ENCODE measurements at places on chromosomes 4 and X.

DNA sequence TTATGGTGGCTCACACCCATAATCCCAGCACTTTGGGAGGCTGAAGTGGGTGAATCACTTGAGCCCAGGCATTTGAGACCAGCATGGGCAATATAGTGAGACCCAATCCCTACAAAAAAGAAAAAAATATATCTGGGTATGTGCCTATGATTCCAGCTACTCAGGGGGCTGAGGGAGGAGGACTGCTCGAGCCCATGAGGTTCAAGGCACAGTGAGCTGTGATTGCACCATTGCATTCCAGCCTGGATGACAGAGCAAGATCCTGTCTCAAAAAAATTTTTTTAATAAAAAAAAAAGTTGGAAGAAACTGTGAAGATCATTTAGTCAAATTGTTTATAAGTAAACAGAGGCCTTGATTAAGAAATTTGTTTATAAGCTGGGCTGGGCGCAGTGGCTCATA lies 39.7 kb downstream of the KLHL8 start:
- no peak for DNase-seq

GRCh38 chrX:110222497-110223257 lies 95.2 kb downstream of the AMMECR1 start:
- no peak for DNase-seq

DNA sequence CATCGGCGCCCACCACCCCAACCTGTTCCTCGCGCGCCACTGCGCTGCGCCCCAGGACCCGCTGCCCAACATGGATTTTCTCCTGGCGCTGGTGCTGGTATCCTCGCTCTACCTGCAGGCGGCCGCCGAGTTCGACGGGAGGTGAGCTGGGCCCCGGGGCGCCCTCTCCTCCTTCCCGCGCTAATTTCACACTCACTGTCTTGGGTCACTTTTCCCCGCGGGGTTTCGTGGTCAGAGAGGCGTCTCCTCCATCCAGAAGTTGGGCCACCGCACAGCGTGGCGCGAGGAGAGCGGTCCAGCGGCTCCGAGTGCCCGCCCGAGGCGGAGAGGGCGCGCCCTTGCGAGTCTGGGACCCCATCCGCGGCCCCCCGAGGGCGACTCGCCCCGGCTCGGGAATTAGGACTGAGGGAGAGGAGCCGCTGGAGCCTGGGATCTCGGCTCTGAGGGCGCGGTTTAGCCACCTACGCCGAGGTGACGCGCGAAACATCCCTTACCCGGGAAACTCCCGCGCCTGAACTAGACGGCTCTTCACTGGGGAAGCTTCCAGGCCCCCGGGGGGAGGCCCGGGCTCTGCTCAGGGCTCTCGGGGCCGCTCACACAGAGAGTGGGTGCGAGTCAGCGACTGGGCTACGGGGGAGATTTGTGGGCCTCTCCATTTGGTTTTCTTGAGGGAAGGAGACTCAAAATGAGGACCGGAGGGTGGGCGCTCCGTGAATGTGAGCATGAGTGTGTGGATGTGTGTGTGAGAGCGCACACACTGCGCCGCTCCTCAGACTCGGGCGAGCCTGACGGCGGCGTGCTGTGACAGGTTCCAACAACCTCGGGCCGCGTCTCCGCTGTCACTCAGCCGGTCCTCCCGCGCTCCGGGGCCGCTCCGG lies 551 bp downstream of the NPNT start:
- no peak for DNase-seq

DNA sequence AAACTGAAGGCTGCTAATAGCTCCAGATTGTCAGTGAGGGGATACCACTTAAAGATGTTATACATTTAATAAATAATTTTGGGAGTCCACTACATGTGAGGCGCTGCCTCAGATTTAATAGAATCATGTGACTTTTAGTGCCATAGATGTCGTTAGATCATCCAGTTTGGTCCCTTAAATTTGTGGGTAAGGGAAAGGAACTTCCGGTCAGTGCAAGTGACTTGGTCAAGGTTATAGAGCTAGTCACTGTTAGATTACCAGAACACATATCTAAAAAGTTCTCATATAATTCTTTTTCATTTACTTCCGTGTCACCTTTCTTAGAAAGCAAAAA lies 529 bp upstream of the UBA6 start:
- DNase-seq: no peak

DNA sequence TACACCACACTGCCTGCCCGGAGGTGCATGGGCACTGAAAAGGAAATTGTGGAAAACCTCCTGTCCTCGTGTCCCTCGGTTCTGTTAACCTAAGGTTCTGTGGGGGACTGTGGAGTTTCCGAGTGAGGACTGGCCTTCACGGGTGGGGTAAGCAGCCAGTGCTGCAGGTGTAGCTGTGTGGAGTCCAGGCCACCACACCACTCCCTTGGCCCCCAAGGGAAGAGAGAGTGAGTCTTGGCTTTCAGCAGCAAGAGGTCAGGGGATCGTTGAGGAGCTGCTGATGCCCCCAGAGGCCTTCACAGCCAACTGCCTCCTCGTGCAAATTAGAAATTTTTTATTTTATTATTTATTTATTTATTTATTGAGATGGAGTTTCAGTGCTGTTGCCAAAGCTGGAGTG lies 20.4 kb downstream of the BEND4 start:
- DNase-seq: no peak

DNA sequence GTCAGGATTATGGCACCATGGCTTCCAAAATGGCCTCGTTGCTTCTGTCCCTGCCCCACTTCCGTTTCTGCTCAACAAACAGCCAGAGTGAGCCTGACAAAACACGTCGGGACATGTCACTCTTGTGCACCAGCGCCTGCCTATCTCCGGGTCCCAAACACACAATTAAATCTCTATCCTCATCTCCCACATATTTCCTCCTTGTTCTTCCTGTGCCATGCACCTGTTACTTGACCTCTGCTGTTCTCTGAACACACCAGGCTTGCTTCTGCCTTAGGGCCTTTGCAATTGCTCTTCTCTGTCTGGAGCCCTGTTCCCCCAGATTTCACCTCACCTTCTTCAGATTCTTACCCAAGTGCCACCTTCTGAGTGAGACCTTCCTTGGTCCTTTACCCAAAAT lies 12.7 kb upstream of the CD38 start:
- DNase-seq: no peak

- DNase-seq: no peak
These were observed 95.2 kb downstream of the SLC34A2 start for GRCh38 chr4:25750874-25751273.
